ENCODE measurements at places on chromosomes 5 and 9.

GRCh38 chr5:126377424-126377823 lies 45.8 kb upstream of the GRAMD2B start:
- no peak for DNase-seq

GRCh38 chr9:124410321-124410913 lies 4.8 kb downstream of the PSMB7 start:
- no peak for DNase-seq

- DNase-seq, result no peak
Observed at GRCh38 chr9:100670719-100671118, 92.8 kb downstream of the CAVIN4 start.

GRCh38 chr5:160467555-160468362 lies 46.1 kb downstream of the PTTG1 start:
- DNase-seq, result peak; percentile 78

DNA sequence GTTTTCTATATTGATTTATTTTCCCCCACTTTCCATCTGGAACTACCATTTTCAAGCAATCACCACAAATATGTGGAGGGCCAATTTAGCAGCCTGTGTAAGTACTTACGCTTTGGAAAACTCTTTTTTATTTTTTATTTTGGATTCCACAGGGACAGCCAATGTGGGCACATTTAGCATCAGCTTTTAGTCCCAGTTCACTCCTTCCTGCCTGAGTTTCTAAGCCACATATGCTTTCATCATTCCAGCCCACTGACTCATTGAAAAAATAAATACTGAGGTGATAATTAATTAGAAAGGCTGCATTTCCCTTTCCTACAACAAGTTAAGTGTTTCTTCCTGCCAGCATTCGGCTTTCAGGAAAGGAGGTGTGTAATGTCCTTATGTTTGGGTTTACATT lies 76.8 kb downstream of the TMEM167A start:
- DNase-seq, result no peak

DNA sequence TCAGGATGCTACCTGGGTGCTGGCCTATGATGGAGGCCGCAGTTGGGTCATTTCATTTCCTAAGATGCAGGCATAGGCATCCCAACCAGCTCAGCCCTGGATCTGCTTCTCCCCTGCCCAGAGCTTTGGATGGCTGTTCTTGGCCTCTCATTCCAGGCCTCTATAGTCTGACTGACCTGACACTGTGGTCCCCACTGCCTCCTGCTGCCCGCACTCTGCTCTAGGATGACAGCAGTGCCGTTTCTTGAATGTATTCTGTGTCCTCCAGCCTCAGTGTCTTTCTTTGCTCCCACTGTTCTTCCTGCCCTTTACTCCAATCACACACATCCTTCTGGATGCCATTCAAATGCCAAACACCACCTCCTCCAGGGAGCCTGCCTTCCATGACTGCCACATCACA lies 235.7 kb downstream of the HSPA4 start:
- DNase-seq, result peak; percentile 36

DNA sequence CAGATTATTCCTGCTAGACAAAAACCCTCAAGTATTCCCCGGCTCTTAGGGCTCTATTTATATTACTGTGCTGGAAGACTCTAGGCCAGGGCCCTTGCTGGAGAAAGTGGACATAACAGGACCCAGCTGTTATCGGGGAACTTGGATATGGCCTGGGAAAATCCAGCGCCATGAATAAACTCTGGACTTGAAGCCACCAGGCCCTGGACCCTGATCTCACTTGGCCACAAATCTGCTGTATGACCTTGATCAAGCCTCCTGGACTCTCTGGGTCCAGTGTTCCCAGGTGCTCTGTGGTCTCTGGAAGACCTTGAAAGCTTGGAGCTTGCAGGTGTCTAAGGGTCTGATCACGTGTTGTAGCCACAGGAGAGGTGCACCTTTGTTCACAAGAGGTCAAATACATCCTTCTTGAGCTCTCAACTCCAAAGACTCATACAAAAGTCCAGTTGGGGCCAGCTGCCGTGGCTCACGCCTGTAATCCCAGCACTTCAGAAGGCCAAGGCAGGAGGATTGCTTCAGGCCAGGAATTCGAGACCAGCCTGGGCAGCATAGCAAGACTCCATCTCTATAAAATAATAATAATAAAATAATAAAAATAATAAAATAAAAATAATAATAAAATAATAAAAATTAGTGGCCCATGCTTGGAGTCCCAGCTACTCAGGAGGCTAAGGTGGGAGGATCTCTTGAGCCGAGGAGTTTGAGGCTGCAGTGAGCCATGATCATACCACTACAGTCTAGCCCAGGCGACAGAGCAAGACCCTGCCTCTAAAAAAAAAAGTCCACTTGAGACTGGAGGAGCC lies 26.5 kb downstream of the COL27A1 start:
- no peak for DNase-seq

GRCh38 chr5:121027636-121028035 lies 563.5 kb downstream of the PRR16 start:
- no peak for DNase-seq

DNA sequence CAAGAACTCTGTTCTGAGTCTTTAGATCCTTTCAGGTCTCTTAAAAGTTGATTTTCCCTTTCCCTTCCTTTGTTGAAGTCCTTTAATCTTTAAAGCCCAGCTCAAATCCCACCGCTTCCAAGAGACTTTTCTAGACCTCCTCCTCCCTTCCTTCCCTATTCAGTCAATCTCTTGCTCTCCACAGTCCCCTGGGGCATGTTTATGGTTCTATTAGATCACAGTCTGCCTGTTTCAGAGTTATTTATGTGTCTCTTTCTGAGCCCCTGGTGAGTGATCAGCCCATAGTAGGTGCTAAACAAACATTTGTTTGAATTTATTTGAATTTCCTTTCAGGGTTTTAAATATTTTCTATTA lies 7.2 kb upstream of the ARSI start:
- no peak for DNase-seq

GRCh38 chr5:85345818-85346217 lies 961.1 kb upstream of the EDIL3 start:
- no peak for DNase-seq

GRCh38 chr9:22731786-22732185 lies 285.2 kb downstream of the DMRTA1 start:
- no peak for DNase-seq

- no peak for DNase-seq
Observed at GRCh38 chr9:89723469-89724100, 118.8 kb downstream of the GADD45G start.

DNA sequence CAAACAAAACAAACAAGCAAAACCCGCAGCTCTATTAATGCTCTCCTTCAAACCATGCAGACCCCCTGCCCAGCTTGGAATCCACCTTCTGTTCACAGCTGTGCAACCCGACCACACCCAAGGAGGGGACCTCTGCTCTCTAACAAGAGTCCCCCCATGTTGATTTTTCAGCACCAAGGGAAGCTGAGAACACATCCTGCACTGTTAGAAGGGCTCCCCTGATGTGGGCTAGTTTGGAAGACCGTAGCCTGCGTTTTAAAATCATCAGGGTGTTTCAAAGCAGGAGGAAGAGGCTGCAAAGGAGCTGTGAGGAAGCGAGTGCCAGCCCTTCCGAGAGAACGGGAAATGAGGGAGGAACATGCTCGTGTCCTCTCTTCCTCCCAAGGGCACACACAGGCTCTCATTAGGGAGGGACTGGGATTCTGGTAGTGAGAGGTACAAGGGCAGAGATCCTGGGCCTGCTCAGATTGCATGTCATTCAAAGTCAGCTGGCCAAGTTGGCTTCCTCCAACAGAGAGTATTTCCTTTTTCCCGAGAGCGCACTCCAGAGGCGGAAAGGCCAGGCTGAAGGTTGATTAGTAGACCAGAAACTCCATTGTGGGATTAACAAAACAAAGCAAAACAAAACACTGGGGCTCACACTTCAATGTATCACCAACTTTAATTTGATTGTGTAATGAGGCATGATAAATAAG lies 185.9 kb downstream of the SEMA6A start:
- no peak for DNase-seq

DNA sequence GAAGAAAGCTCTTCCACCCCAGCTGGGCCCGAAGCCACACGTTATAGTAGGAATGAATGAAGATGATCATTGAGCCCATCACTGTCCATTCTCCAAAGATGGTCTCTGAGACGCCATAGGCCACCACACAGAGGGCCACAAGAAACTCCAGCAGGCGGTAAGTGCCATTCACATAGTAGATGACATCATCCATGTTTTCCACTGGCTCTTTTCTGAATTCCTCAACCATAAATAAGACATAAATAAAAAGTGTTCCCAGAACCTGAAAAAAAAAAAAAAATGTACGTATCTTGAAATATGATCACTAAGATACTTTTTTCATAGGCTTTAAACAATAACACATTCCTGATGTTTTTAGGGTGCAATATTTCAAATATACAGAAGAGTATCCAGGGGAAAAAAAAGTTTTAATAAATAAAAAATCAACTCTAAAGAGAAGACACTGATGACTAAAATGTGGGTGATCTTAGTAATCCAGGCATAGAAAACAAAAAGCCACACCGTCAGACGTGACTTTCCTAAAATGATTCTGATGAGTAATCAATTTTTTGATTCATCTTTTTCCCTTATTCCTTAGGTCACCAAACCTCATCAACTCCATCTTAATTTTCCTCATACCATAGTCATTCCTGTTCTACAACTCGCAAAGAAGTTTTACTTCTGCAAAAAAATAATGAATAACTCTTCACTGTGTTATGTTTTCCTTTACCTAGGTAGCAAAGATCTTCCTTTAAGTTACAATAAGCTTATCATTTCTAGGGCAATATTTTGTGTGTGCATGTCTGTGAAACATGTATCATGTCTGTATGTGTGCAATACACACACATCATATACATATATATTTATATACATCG lies 47.8 kb downstream of the RNF145 start:
- DNase-seq, result no peak

GRCh38 chr5:180328296-180329137 lies 24.6 kb downstream of the GFPT2 start:
- DNase-seq, result peak; percentile 88

DNA sequence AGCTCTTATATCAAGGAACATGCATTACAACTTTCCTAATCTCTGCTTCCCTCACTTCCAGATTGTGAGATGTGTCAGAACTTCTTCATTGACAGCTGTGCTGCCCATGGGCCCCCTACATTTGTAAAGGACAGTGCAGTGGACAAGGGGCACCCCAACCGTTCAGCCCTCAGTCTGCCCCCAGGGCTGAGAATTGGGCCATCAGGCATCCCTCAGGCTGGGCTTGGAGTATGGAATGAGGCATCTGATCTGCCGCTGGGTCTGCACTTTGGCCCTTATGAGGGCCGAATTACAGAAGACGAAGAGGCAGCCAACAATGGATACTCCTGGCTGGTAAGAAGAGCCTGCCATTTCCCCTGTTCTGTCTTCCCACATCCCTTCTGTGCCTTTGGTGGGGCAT lies 15.1 kb downstream of the PRDM9 start:
- DNase-seq, result no peak

GRCh38 chr5:1760656-1761452 lies 38.8 kb downstream of the MRPL36 start:
- DNase-seq, result no peak

DNA sequence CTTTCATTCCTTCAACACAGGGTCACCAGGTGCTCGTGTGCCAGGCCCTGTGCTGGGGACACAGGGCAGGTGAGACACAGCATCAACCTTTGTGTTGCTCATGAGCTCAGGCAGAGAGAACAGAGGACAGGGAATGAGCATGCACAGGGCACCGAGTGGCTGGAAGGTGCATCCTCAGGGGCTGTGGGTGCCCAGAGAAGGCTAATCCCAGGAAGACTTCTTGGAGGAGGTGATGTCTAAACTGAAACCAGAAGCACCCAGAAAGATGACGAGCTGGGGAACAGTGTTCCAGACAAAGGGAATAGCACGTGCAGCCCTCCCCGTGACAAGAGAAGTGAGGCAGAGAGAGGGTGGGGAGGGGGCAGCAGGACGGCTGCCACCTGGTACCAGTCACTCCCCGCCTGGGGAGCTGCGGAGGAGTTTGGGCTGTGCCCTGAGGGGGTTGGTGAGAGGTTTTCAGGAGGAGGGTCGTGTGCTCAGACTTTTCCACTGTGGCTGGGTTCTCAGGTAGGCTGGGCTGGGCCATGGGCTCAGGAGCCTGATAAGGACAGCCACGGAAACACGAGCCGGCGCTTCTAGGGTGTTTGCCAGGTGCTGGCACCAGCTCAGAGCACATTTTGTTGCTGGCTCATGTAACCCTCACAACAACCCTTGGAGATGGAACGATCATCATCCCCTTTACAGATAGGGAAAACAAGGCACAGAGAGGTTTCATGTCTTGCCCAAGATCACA lies 46.0 kb downstream of the HMCN2 start:
- DNase-seq, result no peak

DNA sequence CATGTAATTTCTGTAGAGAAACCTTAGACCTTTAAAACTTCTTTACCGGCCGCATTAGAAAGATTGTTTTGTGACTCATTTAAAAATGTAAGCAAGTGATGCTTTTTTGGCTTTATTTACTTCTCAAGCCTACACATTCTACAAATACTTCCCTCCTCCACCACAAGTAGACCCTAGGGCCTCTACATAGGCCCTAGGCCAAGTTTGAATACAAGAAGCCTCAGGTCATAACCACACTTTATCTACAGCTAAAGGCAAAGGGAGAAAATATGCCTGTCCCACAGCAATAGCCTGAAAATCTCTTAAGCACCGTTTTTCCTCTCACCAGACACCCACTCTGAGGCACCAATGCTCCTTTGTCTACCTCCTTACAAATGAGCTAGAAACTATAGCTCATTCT lies 53.9 kb downstream of the CSNK1A1 start:
- DNase-seq, result no peak

- DNase-seq, result no peak
Observed at GRCh38 chr9:80732506-80732905, 956.8 kb downstream of the TLE1 start.

GRCh38 chr5:53578854-53579253 lies 18.4 kb downstream of the NDUFS4 start:
- DNase-seq, result no peak

DNA sequence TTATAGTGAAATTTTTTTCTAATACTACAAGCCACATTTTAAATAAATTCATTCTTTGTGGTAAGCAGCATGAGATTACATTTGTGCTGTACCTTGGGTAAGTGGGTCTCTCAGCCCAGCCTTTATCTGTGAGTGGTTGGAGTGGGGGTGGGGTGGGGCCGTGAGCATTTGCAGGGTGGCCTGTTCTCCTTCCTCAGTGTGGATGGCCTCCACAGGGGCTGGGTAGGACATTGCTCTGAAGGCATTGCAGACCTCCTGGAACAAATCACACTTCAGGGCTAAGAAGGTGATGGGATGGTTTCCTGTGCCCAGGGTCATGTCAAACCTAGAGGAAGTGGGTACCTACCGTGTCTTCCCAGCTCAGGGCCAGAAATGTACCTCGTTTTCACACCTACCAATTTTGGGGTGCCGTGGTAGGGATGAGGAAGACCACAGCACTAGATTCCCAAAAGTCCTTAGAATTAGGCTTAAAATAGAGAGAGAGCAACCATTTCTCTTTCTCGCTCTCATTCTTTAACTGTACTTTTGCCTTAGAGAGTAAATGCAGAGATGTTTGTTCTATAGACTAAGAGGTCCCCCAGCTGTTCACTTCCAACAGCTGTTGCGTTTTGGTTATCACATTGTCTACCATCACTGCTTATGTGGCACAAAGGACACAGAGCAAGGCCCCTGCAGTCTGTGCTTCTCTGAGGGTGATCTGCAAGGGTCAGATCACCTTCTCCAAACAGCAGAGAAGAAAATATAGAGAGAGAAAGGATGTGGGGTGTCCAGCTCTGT lies 83.4 kb upstream of the CTSL start:
- no peak for DNase-seq
